Smooth muscle cell of the umbilical artery (primary cell): ENCODE measurements at places on chromosomes 13 and 19. TPM values are rescaled to one million over a fixed set of nuclear protein-coding genes. Genes with fewer than 3 reads are reported as not detected.

ICAM4 gene
- total RNA-seq = 1.9 and 2.1 TPM in 2 replicates

MIR17HG gene
- total RNA-seq = 6.4 and 7.1 TPM in 2 replicates

LGALS14 gene
- total RNA-seq = not detected in 2 replicates

PHF11 gene
- 14.6 and 14.9 TPM in 2 replicates for total RNA-seq

HIF3A gene
- 2.4 and 6.5 TPM in 2 replicates for total RNA-seq

KCNC3 gene
- total RNA-seq = under 0.01 and 0.14 TPM in 2 replicates

SIX5 gene
- total RNA-seq = 7.6 and 10.1 TPM in 2 replicates

TEX101 gene
- total RNA-seq = not detected in 2 replicates

KLK14 gene
- total RNA-seq = not detected in 2 replicates

CYP4F12 gene
- not detected in 2 replicates for total RNA-seq

CASP14 gene
- total RNA-seq = not detected in 2 replicates

NLRP12 gene
- under 0.01 TPM in 1 of 2 replicates, not detected in the other for total RNA-seq

KCTD12 gene
- 22.1 and 29.4 TPM in 2 replicates for total RNA-seq
